ENCODE measurements at places on chromosomes 11 and 22.

DNA sequence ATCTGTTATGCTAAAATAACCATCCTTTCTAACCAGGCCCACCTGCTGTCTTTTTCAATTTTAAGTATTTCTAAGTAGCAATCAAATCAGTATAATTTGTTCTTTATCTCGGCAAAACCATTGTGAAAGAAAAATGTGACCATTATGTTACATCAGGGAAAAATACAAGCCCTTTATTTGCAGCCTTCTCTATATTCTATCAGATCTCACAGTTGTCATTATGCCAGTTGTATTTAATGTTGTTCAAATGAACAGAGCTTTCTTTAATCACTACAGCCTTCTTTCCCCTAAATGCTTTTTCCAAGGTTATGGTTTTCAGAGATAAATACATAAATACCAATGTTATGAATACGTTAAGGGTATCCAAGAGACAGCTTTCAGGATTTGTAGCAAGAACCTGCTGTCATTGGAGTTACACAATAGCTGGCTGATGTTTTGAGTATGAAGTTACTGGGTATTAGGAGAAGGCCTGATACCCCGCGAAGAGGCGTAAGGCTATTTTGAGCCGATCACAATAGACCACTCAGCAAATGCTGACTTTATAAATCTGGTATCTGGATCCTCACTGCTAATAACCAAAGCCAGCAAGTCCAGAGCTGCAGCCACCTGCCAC lies 406.3 kb downstream of the CADM1 start:
- no peak for DNase-seq

- no peak for DNase-seq
Observed at GRCh38 chr11:117818041-117818873, 6.3 kb downstream of the FXYD2 start.

GRCh38 chr11:84817998-84818397 lies 809.1 kb downstream of the DLG2 start:
- no peak for DNase-seq

DNA sequence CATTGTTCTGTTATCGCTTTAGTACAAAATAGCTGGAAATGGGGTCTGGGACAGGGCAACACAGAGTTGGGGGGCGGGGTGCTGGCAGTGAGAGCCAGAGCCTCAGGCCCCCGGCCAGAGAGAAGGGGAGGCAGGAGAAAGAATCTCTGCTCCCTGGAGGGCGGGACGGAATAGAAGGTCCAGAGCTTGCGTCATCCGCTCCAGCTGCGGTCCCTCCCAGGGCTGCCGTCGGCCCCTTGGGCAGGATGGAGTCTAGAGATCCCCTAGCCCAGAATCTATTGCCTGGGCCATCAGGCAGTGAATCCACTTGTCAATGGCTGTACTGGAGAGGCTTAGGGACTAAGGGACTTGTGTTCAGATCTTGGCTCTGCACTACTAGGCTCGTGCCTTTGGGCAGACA lies 5.0 kb downstream of the TP53I11 start:
- no peak for DNase-seq

DNA sequence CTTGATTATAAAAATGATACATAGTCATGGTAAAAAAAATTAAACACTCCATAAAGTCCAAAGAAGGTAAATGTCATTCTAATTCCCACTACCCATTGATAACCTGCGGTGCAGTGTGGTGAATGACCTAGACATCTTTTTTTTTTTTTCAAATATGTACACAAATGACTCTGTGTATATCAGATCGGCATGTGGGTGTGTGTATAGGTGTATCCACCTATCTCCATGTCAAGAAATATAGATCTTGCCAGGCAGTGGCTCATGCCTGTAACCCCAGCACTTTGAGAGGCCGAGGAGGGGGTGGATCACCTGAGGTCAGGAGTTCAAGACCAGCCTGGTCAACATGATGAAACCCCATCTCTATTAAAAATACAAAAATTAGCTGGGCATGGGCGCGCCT lies 18.4 kb upstream of the CBX6 start:
- DNase-seq = no peak

DNA sequence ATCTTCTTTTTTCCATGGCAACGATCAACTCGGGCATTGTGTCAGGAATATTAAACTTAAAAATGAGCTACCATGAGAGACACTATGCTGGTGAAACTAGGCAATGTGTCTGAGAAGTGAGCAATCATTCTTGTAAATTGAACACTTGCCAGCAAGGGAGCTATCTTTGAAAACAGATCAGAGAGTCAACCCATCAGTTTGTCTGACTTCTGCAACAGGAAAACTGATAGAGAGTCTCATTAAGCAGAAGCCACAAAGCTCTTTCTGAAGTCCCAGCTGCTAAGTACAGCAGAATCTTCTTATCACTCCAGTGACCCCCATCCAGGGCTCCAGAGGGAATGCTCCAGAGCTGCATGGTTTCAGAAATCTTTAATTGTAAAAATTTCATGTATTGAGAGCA lies 114.7 kb downstream of the MSANTD4 start:
- no peak for DNase-seq

- DNase-seq = no peak
Observed at GRCh38 chr11:6210274-6210955, 5.1 kb downstream of the C11orf42 start.

DNA sequence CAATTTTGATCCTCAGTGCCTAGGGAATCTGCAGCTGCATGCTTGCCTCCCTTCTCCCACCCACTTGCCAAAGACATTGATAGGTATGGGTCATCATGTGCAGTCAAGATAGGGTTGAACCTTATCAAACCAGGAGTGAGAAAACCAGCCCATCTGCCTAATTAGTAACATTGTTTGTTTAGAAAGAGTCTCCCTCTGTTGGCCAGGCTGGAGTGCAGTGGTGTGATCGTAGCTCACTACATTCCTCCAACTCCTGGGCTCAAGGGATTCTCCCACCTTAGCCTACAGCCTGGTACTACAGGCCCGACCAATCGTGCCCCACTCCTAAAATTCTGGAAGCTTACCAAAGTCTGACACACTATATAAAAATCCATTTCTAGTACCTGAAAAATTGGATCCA lies 4.6 kb downstream of the C11orf71 start:
- DNase-seq = no peak

GRCh38 chr22:23289851-23290724 lies 109.8 kb downstream of the BCR start:
- no peak for DNase-seq

DNA sequence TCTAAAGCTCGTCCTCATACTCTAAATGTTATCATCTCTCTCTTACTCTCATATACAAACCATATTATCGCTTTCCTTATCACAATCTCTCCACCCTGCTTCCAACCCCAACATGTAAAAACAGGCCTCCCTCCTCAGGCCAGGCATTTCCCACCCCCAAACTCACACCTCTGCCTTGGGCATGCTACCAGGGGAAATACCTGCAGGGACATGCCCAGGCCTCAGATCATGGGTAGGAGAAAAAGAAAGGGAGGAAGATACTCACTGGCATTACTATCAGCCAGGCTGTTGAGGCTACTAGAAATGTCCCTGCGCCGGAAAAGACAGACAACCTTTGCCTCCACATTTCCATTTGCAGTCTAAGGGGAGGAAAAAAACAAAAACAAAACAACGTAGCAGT lies 1.8 kb downstream of the MTA2 start:
- DNase-seq = no peak

- DNase-seq = no peak
Observed at GRCh38 chr11:23851216-23851615, 645.6 kb upstream of the LUZP2 start.

DNA sequence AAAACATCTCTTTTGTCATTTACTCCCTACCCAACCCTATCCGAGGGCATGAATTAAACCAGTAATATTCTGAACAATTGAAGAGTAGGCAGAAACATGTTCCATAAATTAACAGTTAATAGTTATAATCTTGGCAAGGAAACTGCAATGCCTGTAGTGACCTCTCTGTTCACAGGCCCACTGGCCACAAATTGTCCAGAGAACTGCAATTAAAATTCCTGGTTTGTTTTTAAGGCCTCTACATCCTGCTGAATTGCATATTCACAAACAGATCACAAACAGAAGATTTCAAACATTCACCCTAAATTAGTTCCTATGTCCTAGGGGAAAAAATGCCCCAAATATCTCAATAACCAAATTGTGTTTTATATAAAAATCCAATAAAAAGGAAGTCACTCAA lies 143.2 kb upstream of the TRPC6 start:
- DNase-seq = no peak

DNA sequence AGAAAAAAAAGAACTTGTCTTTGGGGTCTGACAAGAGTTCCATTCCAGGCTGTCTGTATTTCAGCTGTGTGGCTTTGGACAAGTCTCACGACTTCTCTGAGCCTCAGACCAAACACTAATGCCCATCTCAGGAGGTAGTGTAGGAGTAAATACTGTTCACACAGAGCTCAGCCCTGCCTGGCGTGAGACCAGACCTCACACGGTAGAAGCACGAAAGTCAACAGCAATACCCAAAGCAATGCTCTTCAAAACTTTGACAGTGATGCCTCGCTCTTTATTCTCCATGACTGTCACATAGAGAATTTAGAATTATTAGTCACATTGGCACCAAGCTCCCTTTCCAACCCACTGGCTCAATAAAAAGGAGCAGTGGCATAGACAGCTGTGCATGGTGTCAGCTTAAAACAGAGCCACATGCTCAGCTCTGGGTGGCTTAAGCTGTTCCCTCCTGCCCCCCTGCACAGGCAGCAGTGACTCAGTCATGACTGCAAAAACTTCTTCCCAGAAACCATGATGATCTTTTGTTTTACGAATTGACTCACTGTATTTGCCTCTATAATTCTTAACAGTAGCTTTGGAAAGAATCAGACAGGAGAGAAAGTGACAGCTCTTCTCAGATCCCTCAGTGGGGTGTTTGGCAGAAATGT lies 74.0 kb upstream of the PHF21B start:
- DNase-seq = no peak

DNA sequence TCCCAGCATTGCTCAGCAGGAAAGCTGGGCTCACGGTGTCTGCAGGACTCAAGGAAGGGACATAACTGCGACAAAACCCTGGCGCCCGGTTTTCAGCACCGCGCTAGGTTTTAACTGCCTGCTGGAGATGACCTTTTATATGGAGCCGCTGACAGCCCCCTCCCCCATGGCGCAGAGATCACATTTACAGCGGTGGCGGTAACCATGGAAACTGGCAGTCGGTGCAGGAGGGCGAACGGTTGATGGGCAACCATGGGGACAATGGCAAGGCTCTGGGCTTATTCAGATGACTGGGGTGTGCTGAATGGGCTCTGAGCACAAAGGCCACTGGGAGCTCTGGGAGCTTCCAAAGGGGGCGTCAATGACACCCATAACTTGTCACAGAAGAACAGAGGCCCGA lies 37.2 kb downstream of the CELSR1 start:
- DNase-seq = no peak

DNA sequence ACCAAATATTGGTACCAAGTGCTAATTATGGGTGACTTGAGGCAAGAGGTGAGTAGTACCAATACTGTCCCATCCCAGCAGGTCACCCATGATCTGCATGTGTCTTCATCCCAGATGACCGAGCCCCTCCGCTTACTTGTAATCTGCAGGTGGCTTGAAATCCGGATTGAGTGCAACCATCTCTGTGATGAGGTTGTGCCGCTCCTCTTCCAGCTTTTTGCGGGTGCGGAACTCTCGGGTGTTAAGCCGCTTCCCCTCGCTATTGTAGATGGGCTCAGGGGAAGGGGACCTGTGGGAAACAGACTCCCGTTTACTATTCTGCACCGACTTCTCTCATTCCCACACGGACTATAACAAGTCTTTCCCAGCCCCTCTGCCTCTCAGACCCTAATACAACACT lies 8.2 kb downstream of the SF1 start:
- peak; percentile 10 for DNase-seq

- DNase-seq = peak; percentile 58
Observed at GRCh38 chr22:47192651-47193437, 430.4 kb downstream of the TBC1D22A start.

- no peak for DNase-seq
Observed at GRCh38 chr11:107957109-107957588, 28.9 kb downstream of the RAB39A start.

- DNase-seq = no peak
Observed at GRCh38 chr11:66686801-66687750, 9.4 kb upstream of the RBM4B start.

DNA sequence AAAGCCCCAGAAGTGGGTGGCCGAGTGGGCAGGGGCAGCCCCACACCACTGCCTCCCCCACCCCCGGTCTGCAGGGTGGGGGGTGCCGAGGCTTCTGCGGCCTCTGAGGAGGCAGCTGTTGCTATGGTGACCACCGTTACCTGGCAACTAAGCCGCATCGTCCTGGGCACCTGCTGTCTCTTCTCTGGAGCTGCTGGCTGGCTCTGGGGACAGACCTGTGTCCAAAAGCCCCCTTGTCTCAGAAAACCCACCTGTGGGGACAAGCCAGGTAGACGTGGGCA lies 79.9 kb upstream of the PRR5 start:
- no peak for DNase-seq

DNA sequence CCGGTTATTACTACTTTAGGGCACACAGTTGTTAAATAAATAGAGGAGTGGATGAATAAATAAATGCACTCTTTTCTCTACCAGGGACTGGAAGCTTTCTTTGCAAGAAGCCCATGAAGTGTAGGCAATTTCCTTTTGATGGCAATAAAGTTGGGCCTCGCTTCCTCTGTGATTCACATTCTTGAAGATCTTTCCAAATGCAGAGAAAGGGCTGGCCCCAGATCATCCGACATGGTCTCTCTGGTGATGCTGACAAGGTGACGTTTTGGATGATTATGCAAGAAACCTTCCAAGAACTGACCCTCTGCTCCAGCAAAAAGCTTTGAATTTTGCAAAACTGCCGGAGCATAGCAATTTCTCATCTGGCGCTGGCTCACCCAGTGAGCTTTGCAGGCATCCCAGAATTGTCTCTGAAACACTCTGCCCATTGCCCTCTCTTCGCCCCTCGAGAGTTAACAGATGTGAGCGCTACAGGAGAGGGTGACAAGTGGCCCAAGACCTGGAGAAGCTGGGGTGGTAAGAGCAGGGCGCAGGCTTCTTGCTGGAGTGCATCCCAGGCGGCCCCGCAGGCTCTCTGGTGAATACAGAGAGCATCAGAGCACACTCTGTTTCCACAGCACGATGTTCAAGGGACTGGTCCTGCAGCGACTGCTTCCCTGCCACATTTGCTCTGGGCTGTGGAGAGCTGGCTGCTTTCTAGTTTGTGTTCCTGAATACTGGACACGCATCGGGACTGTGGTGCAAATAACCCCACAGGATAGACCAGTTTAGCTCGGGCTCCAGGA lies 11.5 kb upstream of the IFT27 start:
- DNase-seq = no peak

GRCh38 chr11:72594493-72595291 lies 79.5 kb downstream of the PDE2A start:
- DNase-seq = no peak

All from cardiac septum (tissue), 1 donor.